ENCODE measurements at places on chromosomes 16 and 17.

DNA sequence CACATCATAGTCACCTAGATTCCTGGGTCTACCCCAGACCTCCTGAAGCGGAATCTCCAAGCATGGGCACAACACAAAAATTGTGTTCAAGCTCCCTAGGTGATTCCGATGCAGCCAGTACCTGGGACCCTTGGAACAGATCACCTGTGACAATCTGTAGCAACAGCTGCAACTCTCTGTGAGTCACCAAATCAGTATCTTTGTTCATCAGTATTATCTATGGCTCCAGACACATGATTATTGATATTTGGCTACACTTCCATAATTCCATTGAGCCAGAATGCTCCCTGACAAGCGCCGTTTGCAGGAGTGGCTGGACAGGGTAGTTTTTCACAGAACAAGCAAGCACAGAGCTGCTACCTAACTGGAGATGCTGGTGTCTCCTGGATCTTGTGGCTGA lies 16.2 kb downstream of the SLC6A4 start:
- DNase-seq = no peak

DNA sequence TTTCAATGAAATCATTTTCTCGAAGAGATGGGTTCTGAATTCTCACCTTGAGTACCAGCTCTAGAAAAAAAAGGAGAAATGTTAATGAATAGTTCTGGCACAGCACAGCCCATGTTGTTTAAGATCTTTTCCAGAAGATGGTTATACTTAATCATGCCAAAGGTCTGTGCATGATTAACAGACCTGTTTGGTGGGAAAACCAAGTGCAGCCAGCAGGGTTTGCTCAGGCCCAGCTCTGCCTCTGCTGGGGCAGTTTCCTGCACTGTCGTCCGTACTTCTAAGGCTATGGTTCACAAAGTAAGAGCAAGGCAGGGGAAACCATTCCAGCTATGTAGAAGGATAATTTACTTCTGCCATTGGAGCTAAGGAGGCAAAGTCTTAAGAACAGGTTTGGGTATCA lies 10.7 kb downstream of the ANKRD40 start:
- no peak for DNase-seq

DNA sequence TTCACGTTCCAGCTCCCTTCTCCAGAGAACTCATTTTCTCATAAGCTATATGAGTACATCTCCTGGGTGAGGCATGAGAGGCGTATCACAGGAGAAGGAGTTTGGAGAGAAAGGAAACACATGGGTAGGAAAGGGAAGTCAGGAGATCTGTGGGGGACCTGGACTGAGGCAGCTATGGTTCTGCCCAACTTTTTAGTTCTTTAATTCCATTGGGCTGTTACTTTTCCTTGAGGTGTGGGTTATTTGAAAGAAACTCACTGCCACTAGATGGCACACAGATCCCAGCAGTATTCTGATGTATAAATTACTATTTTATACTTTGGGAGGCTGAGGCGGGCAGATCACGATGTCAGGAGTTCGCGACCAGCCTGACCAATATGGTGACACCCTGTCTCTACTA lies 63.6 kb downstream of the NUP93 start:
- no peak for DNase-seq

- no peak for DNase-seq
These were observed 218.1 kb upstream of the FOXF1 start for GRCh38 chr16:86292171-86292775.

DNA sequence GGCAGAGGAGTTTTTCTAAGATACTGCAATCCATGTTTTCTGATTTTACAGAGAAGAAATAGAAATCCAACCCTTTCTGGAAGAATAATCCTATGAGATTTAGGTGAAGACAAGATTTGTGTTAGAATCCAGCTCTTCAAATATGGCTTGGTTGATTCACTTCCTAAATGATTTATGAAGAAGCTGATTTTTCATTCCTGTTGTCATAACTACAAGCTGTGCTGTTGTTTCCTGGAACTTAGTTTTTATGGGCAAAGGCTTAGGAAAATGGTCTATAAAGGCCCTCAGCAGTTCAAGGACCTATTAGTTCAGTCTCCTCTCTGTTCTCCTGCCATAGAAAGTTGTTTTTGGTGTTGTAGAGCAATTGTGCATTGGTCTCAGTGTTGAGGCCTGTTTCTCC lies 174.2 kb upstream of the FAM20A start:
- no peak for DNase-seq
